ENCODE measurements at places on chromosomes 3 and 15.

DNA sequence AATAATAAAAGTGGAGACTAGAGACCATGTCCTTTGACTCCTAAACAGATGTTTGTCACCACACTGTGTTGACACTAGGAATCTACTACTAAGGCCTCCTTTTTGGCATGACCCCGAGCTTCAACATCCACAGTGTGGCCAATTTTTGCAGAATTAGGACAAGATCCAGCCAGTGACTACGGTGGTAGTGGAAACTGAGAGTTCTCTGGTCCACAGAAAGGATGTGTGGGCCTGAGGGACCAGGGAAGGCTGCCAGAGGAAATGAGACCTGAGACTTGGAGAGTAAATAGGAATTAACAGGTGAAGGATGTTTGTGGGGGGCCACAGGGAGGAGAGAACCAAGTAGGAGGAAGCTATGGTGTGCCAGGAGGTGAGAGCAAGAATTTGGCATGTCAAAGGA is 122.7 kb downstream of the CHCHD6 start:
- no peak for DNase-seq

DNA sequence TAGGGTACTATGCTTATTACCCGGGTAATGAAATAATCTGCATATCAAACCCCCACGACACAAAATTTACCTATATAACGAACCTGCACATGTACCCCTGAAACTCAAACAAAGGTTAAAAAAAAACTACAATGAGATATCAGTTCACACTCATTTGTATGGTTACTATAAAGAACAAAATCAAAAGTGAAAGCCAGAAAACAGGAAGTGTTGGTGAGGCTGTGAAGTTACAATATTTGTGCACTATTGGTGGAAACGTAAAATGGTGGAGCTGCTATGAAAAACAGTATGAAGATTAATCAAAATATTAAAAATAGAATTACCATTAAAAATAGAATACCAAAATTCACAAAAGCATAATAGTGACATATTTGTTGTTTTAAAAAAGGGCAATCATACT is 128.9 kb downstream of the ZIC1 start:
- no peak for DNase-seq

DNA sequence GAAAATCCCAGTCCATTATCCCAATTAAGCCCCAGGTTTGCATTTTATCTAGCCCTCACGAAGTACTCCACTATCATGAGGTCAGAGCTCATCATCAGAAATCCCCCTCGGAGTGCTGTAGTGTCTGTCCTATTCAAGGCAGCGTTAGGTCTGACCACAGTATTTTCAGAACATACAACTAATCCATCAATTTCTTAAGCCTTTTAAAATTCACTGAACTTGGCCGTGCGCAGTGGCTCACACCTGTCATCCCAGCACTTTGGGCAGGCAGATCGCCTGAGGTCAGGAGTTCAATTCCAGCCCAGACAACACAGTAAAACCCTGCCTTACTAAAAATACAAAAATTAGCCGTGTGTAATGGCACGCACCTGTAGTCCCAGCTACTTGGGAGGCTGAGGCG is 11.9 kb downstream of the VGLL4 start:
- DNase-seq = no peak

DNA sequence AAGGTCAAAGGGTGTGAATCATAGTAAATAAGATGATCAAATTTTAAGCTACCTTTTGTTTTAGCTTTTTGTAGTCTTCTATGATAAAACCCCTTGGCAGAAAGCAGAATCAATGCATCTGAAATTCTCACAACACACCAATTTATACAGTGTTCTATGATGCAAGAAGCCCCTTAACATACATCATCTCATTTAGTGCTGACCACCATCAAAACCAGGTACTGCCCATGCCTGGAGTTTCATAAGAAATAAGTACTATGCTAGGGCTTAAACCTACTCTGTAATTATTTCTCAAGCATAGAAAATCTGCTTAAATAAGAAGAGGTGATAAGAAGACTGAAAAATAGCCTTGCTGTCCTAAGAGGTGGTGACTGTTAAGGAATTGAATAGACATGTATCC is 67.6 kb downstream of the NBEAL2 start:
- DNase-seq = no peak

DNA sequence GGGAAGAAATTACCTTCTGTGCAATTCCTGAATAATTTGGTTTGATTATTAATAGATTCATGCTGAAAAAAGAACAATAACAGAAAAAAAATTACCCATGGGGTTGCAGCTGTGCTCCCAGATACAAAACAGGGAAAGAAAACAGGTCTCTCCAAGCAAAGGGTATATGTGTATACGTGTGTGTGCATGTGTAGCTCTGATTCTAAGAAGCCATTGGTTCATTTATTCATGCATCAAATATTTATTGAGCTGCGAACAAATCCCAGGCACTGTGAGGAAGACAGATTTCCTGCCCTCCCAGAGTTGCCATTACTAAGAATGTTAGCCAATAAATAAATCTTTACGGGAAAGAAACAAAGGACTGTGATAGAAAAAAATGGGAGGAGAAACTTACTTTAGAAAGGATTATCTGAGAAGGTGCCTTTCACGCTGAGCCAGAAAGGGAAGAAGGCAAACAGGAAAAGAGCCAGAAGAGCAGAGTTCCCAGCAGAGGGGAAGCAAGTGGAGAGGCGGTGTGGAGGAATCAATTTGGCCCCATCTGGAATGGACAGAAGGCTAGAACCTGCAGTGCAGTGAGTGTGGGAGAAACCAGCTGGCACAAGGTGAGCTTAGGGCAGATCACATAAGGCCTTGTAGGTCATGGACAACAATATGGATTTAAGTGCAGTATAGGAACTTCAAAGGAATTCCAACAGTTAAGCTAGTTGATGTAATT is 20.7 kb downstream of the CHL1 start:
- DNase-seq = no peak

GRCh38 chr15:76193934-76194333 is 117.3 kb downstream of the ETFA start:
- DNase-seq = no peak

DNA sequence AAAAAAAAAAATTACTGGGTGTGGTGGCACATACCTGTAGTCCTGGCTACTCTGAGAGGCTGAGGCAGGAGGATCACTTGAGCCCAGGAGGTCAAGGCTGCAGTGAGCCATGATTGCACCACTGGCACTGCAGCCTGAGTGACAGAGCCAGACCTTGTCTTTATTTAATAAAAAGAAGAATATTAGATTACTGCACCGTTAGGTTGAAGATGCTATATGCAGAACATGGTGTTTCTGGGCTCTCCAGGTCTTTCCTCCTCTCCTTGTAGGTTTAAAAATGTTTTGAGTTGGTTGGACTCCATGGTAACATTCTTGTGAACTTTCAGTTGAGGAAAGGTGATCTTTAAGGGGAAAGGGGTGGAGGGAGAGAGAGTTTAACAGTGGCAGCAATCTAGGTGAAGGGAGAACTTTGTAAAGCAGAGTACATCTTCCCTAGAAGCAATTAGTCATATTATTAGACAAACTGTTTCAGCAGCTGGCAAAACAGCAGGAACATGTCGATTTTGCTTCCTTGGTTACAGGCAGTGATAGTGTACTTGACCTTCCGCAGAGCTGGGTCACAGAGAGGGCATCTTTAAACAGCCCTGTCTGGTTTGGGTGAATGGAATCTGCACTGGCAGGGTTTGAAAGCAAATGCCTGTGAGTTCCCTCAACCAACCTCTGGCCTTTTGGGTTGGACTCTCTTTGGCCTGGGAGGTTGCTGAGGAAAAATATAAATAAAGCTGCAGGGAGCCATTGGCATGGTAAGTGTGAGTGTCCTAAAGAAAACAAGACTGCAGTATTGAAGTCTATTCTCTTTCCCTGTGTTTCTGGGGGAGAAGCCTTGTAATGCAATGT is 42.8 kb downstream of the NR2C2 start:
- no peak for DNase-seq

DNA sequence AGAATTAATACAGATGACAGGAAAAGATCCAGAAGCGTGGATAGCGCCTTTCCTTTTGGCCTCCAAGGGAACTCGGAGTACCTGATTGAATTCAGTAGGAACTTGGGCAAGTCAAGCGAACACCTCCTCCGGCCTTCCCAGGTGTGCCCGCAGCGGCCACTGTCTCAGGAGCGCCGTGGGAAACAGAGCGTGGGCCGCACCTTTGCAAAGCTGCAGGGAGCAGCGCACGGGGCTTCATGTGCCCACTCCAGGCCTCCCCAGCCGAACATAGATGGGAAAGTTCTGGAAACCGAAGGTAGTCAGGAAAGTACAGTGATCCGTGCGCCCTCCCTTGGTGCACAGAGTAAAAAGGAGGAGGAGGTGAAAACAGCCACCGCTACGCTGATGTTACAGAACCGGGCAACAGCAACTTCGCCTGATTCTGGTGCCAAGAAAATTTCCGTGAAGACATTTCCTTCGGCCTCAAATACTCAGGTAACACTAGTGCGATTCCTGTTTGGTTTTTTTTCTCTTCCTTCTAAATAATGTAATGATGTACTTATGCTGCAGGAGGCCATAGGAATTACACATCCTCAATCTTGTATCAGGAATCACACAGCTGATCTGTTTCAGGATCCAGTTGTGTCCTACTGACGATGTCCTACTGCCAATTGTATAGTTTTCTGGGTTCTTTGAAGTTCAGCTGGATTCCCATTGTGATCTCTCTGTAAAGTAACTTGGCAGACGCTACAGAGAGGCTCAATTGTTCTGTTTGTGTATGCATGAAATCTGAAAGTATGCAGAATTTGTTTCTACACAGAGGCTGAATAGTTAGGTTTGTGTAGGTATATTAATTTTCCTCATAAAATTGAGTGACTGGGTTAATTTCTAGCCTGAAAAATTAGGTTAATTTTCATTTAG is 63.1 kb downstream of the CGNL1 start:
- no peak for DNase-seq

- peak; percentile 29 for DNase-seq
Measured at GRCh38 chr3:129609591-129610182, 3.2 kb upstream of the PLXND1 start.

- DNase-seq = no peak
Measured at GRCh38 chr3:146818866-146819265, 213.7 kb upstream of the PLSCR5 start.

DNA sequence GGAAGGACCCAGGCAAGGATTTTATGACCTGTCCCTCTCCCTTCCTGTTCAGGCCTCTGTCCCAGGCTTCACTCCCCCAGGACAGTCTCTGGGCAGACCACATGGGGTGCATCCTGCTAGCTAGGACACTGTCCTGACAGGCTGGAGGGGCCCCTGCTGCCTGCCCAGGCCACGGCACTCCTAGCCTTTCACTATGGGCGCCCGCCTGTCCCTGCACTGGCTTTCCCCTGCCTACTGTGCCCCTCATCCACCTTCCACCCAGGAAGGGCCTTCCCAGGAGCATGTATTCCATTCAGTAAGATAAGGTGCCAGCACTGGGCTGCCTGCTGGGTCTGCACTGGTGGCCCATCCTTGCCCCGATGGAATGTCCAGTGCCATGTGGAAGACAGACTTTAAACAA is 145.3 kb downstream of the DNAJB8 start:
- no peak for DNase-seq

- peak; percentile 43 for DNase-seq
Measured at GRCh38 chr3:111333642-111334041, 208.4 kb upstream of the CD96 start.

DNA sequence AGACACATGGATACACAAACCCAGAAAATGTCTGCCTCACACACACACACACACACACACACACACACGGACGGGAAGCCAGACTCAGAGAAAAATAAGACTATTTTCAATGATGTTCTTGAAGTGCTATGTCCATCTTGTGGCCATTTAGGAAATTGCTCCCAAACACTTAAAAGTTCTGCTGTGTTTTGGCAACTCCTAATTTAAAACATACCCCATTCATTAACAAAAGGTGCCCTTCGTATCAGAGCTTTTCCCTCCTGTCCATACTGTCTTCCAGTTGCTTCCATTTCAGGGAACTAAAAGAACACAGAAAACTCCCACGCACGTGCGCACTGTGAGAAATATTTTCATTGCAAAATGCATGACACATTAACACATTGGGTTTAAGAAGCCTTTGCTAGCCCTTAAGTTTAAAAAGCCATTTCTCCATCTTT is 44.6 kb downstream of the SLC12A1 start:
- DNase-seq = peak; percentile 81

DNA sequence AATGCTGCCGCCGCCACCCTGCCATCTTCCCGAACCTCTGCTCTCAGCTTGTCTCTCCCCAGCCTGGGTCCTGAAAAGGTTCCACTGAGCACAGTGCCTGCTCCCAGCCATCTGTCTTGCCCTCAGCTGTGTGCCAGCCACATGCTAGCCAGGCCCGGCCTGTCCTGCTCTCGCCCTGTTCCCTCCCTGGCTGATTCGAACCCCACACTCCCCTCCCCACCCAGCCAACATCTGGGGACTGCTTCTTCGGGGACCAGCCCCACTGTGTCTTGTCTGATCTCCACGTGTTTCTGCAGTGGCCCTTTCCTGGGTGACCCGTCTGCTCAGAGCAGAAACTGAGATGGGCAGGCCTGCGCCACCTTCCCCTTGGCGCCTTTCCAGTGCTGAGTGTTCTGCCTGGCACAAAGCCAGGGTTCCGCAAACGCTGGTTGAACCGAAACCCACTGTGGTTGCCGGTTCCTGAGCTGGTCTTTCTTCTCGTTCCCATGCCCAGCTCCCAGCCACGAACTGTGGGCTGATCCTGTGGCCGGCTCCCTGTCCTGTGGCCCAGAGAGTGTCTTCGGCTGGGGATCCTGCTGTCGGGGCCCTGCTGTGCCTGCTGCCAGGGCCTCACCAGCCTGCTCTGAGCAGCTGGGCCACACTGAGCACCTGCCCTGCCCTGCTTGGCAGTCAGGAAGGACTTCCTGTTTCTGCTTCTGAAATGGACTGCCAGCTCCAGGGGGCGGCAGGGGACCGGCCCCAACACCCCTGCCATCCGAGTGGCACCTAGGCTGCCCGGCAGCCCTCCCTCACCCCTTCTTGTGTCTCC is 62.7 kb upstream of the KLF13 start:
- DNase-seq = no peak

DNA sequence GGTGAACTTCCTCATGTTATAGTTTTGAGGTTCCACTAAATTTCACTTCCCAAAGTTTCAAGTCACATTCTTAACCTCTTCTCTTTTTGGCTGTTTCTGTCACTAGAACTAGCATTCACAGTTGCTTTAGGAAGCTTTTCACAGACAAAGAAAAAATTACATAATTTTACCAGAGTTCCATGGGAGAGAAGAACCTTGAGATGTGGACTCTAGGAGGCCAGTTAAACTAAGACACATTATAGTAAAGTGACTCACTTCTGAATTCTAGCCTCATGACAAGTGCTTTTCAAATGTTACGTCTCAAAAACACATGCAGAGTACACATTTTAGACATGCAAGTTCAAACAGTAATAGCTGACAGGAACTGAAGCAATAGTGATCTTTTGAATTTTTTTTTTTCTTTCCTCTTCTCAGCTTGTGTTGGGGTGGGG is 39.9 kb upstream of the LRTM1 start:
- DNase-seq = peak; percentile 87

GRCh38 chr3:45191924-45192417 is 34.1 kb downstream of the TMEM158 start:
- no peak for DNase-seq

DNA sequence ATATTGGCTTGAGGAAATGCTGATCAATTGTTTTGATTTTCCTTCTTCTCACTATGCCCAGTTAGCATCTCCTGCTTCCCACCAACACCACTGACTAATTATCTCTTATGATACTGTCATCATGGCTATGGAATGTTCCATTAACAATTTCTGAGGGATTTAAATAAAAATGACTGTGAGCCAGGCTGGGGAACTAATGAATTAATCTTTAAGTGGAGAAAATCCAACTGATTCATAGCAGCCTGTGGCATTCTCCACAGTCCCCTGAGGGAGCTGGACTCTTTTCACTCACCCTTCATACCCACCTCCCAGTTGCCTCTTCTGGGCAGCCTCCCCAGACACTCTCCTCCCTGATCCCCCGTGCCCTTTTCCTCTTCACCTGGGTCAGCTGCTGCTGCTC is 353.6 kb downstream of the CLSTN2 start:
- peak; percentile 65 for DNase-seq
